Stimulated activated CD8-positive, alpha-beta memory T cell treated with anti-CD3 and anti-CD28 coated beads, Interleukin-2, amount 100 ng/mL, for 1 hour (primary cell): ENCODE measurements at places on chromosomes 1 and 21.

- DNase-seq, result no peak
Measured at GRCh38 chr1:55801481-55801880, 586.3 kb upstream of the USP24 start.

DNA sequence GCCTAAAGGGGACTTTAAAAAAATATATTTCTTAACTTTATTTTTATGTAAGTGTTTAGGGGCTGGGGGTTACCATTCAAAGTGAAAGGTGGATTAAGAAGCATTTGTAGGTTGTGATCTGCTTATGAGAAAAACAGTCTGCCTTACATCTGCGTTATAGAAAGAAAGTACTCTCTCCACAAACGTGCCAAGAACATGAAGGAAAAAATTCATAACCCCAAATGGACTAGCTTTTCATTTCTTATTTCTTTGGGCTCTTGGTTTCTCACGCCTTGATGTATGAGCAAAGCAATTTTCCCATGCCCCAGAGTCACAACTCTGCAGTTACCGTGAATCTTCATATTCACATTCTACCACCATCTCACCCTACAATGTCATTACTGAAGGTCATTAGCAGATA lies 1165.1 kb upstream of the ADGRL4 start:
- no peak for DNase-seq

- DNase-seq, result no peak
Measured at GRCh38 chr1:197987294-197987693, 70.1 kb downstream of the LHX9 start.

DNA sequence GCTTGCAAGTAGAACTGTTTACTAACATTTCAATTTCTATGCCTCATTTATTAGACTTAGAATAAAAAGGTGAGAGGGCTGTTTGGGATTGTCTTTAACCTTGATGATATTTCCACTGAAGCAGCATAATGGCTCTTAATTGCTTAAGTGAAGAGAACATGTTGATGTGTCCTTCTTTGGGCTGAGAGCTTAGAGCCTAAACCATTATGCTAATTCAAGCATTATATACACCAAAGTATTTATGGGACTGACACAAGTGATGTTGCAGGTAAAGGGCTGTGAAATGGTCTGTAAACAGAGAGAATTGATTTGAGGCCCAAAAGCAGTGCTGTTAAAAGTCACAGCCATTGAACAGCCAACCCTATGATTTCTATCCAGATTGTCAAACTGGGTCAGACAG lies 113.9 kb downstream of the ATG4C start:
- no peak for DNase-seq

DNA sequence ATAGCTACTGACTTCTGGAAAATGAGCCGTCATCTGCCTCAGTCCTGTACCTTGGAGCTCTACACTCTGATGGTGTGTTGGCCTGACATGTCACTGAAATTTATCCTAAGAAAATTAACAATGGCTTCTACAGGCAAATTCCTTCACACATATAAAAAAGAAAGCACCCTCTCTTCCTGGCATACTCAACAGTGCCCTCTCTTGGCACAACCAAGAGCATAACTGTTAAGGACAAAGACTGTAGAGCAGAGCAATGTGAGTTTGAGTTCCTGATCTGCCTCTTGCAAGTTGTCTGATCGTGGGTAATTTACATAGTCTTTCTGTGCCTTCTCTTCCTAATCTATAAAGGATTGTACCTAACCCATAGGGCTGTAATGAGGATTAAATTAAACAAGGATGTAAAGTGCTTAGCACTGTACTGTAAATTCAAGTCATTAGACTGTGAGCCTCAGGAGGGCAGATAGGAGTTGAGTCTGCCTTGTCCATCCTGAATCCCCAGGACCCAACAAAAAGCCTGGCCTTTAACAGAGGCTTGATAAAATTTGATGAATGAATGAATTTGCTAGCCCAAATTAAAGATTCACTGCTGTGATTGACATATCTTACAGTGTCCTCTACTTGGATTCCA lies 83.5 kb downstream of the SYF2 start:
- DNase-seq, result no peak

- DNase-seq, result no peak
Measured at GRCh38 chr21:39774227-39774626, 29.2 kb downstream of the IGSF5 start.

DNA sequence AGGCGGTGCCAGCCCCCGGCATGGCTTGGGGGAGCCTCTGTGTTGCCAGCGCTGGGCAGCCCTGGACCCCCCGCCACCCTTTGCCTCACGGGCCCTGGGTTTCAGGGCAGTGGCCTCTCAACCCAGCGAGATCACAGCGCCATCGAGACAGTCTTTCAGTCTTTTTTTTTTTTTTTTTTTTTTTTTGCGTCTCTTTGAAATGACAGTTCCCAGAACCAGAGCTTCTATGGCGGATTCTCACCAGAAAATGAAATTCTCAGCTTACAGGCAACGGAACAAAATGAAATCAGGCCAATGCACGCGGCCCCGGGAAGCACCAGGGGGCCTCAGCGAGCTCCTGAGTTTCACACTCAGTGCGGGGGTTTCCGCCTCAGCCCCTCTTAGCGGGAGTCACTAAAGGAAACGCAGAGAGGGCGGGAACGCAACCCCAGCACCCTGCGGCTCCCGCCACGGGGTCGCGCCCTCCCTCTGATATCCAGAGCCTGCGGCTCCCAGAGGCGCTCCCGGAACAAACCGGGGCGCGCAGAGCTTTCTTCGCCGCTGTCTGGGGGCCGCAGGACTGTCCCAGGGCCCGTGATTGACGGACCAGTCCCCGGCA lies 8.0 kb upstream of the COL6A1 start:
- DNase-seq, result peak; percentile 67

GRCh38 chr21:35164380-35164779 lies 115.3 kb upstream of the RUNX1 start:
- no peak for DNase-seq

GRCh38 chr1:162855461-162856150 lies 5.4 kb downstream of the CCDC190 start:
- DNase-seq, result no peak

DNA sequence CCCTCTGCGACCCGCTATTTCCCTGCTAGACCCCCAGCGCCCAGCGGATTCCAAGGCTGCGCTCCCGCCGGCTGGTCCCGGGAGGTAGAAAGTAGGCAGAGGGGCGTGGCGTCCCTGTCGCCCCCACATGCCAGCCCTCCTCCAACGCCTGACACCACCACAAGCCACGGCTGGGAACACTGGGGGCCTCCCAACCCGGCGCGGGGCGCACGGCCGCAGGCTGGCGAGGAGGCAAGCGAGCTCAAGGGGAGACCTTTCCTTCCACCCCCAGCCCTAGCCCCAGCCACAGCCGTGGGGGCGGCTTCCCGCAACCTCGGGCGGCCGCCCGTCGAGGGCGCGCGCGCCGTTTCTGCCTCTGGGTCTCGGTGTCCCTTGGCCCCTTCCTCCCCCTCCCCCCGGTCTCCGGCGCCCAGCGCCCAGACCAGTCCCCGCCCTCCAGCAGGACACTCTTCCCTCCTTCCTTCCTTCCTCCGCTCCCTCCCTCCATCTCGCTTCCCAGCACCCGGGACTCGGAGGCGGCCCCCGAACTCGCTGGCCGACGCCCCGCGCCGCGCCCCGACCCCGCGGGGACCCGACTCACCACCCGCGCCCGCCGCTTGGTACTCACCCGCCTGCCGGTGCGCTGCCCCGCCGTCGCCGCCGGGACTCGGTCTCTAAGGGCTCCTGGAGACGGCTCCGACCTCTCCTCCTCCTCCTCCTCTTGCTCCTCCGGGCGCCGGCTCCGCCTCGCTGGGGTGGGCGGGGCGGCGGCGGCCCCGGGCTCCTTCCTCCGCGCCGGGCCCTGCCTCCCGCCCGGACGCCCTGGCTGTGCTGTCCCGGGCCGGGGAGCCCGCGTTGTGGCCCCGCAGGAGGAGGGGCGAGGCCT lies at the start of gene GNG12:
Gene GNG12 (minus strand): TSS at position 731 of the 865 bp plus-strand sequence. CDS start 125,781 bp downstream, outside the sequence.
- DNase-seq, result no peak

DNA sequence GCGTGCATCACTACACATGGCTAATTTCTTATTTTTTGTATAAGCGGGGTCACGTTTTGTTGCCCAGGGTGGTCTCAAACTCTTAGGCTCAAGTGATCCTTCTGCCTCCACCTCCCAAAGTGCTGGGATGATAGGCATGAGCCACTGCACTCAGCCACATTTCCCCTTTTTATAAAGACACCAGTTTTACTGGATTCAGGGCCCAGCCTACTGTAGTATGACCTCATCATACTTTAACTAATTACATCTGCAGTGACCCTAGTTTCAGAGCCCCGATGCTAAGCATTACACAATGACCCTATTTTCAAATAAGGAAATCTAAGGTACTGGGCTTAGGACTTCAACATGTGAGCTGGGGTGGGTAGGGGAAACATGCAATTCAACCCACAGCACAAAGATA lies 31.8 kb upstream of the ENAH start:
- DNase-seq, result no peak

GRCh38 chr1:205272536-205272935 lies 44.8 kb downstream of the TMCC2 start:
- DNase-seq, result no peak

DNA sequence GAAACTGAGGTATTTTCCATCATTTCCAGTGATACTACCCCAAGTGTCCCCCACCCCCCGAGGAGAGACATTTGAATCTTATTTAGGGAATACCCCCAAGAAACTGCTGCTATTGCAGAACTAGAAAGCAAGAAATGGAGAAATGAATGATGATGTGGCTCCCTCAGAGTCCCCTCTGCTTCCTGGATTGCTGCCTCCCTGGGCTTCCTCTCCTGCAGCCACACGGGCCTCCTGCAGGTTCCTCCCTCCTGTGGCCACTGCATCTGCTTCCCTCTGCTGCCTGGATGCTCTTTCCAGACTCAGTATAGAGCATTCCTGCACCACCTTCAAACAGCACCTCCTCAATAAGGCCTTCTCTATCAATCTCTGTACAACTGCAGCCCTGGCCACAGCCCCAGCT lies 69.3 kb downstream of the SLC25A24 start:
- DNase-seq, result no peak

DNA sequence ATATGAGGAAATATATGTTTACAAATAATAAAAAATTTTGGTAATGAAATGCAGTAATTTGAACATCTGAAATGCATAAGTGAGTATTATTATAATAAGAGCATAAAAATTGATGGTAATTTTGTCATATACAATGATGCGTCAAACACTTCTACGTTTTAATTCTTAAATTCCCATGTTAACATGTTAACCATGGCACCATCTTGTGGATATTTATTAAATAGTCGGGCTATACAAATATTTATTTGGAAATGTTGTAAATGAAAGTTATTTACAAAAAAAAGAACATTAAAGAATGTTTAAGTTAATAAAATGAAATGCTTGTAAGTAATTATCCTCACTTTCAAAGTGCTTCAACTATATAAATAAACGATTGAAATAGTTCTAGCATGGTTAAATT lies 57.2 kb upstream of the C1orf185 start:
- no peak for DNase-seq

GRCh38 chr1:22365331-22366295 lies 86.0 kb upstream of the ZBTB40 start:
- no peak for DNase-seq
